ENCODE measurements at places on chromosomes 3 and 15.
A peak's percentile ranks its signal among the peaks of the same experiment; 100 is the strongest.

- DNase-seq: peak; percentile 71
These were observed 19.8 kb downstream of the LARP6 start for GRCh38 chr15:70833861-70834765.

DNA sequence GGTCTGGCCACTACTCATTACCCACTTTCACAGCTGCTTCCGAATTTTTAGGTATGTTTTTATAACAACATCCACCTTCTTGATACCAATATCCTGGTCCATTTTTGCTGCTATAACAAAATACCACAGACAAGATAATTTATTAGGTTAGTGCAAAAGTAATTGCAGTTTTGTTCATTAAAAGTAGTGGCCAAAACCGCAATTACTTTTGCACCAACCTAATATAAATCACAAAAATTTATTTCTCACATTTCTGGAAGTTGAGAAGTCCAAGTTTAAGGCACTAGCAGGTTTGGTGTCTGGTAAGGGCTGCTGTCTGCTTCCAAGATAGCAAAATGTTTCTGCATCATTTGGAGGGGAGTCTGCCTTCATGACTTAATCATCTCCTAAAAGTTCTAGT lies 624.7 kb upstream of the ALCAM start:
- no peak for DNase-seq

DNA sequence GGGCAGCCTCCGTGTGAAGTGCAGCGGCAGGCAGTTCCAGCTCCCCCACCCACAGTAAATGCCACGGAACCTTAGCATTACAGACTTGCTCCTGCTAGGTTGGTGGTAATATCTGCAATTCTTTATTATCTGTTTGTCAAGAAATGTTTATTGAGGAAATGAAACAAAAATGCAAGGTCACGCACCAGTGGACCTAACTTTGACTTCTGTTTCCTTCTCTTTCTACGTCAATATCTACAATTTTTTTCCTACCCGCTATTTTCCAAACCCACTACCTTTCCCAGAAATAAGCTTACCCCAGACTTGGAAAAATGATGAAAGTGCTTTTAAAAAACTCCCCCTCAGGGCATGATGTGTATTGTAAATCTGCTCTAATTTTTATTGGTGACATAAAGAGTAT lies 18.9 kb downstream of the ILDR1 start:
- no peak for DNase-seq

- no peak for DNase-seq
These were observed 19.1 kb upstream of the EPB42 start for GRCh38 chr15:43239732-43240491.

DNA sequence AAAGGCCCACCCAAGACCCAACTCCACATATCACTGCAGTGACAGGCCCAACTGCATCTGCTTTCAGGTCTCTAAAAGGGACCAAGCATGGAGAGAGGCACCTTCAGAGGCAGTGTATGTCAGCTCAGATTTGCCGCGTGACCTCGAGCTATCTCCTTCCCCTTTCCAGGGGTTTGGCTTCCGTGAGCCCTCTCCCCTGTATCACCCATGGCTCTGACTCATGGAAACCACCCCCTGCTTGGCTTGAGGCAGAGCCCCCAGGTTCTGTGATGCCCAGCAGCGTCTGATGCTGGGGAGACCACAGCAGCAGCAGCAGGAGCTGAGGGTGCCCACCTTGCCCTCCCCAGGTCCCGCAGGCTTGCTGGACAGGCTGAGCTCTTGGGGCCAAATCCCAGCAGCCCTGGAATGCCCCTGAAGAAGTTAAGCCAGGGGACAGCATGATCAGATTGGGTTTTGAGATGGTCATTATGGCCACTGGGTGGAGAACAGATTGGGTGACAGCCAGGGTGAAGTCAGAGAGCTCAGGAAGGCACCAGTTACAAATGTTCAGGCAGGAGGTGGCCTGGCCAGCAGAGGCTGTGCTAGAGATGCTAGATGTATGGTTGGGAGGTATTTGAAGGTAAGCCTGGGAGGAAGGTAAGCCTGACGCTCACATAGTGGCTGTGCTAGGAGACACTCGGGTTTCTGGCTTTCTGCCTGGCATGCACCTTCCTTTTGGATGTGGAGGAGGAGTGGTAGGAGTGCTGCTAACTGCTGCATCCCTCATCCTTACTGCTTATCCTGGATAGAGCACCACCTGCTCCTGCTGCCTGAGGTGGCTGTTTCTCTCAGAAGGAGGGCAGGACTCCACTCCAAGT lies 42.9 kb downstream of the FGD5 start:
- no peak for DNase-seq

DNA sequence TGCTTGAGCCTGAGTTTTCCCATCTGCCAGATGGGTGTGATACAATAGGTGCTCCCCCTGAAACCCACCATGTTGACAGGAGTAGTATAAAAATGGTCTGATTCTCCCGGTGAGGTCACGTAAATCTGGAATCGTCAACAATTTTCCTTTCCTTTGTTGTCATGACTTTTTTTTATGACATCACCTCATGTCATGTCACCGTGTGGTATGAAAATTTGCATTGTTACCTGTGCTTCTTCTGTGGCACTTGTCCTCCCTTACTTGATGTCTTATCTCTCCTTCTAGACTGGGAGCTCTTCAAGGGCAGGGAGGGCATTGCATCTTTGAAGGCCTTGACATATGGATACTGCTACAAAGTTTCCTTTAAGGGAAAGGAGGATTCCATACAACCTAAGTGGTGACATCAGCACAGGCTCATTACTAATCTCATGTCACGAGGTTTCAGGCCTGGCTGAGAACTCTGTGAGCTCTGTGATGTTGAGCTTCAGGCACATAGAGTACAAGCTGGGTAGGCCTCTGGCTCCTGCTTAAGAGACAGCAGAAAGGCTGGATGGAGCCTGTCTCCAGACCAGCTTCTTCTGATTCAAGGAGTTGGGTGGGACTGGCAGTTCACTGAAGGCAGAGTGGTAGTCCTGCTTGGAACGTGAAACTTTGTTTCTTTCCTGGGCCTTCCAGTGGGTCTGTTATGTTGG lies 66.3 kb downstream of the LPP start:
- DNase-seq: no peak

DNA sequence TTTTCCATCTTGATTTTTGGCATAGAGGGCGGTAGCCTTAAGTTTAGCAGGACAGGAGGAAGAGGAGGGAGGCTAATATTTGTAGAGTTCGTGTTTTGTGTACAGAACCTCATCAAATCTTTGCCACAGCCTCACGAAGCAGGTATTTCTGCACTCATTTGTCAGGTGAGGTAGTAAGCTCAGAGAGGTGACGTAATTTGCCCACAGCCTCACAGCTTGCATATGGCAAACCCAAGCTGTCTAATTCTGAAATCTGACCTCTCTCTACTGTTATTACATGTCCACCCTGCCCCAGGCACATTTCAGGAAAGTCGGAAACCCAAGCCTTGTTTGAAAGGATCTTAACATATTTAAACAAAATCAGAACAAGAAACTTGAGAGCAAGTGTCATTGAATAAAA lies 91.1 kb upstream of the TPM1 start:
- no peak for DNase-seq

DNA sequence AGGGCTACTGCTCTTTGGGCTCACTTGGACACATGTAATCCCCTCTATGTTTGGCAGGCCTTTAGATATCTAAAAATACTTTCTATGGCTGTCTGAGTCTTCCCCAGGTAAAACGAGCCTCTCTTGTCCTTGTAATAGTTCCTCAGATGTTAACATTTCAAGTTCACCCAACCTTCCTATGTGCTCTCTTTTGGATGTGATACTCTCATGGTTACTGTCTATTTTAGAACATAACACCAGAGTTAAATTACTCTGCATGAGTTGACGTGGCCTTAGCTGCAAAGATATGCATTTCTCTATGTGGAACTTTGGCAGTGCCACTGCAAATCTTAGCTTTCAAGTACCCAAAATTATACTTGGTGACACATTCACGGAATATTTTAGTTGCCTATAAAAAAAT lies 31.9 kb upstream of the CSPG5 start:
- DNase-seq: no peak

GRCh38 chr3:188154014-188154808 lies at the start of gene LPP:
TSS of gene LPP (plus strand) at chr3:188154157. CDS start at chr3:188406121, 251,964 bp downstream.
- peak; percentile 58 for DNase-seq

DNA sequence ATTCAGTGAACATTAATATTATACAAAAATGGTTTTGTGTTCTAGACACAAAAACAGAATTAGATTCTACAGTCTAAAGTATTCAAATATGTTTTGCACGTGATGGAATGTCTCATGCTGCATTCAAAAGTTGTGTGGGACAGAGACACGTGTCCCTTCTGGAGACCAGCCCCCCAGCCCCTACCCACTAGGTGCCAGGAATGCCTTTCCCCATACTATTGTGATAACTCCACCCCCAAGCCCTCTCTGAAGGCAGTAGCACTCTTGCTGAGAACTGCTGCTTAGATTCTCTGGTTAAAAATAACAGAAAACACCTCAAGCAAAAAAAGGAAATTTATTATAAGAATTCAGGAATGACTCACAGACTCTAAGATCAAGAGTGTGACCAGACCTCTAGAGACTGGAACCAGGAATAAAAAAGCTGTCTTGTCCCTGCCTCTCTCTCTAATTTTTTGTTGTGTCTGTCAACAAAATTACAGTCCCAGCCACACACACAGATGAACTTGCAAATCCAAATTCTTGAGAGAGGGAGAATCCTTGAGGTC lies 57.7 kb downstream of the PXYLP1 start:
- no peak for DNase-seq

GRCh38 chr3:59734061-59734460 lies 684.2 kb upstream of the CFAP20DC start:
- DNase-seq: no peak

GRCh38 chr3:98768961-98769360 lies 5.8 kb downstream of the ST3GAL6 start:
- DNase-seq: no peak

- no peak for DNase-seq
These were observed 95.5 kb downstream of the ST6GAL1 start for GRCh38 chr3:187025656-187026316.

DNA sequence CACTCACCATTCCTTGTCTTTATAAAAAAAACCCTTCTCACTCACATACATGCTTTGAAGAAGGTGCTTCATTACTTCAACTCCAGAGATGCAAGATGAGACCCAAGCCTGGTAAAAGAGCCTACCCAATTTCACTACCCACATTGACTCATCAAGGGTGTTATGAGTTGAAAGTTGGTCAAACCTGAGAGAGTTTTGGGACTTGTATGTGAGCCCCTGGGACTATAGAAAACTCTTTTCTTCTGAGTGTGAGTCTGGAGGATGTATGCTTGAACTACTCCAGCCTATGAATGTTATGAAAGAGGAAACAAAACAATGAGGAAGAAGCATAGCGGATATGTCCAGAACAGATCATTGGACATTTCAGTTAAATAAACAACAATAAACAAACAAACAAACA lies 106.5 kb upstream of the SATB1 start:
- DNase-seq: no peak

DNA sequence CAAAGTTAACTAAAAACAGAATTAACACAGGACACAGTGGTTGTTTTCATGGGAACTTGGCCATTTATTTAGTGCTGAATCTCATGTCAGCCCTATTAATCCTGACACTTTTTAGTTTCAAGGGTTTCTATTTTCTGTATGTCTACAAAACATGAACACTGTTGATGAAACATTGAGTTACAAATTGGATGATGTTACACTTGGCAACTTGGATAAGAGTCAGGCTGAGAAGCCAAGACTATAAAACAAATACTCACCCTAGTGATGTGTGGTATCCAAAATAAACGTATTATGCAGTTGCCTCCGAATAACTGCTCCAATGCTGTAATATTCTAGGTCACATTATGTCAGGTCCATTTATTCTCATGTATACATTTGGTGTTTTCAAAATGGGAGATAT lies 349.6 kb downstream of the ZIC1 start:
- DNase-seq: no peak

- DNase-seq: no peak
These were observed 8.4 kb upstream of the PPP1R2 start for GRCh38 chr3:195551381-195551978.

DNA sequence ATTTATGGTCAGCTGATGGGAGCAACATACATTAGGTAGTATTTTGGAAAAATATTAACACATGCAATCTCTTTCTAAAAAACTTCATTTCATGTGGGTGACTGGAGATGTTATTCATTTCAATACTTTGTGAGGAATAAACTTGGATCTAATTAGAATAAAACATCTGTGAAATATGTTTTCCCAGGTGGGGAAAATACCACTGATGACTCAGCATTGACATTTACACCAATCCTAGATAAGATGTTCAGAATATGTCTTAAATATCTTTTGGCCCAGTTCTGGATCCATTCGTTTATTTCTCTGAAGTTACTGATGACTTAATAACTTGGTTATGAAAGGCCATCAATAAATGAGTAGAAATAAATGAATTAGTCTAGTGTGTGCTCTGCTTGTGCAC lies 247.6 kb downstream of the CHST2 start:
- DNase-seq: no peak

DNA sequence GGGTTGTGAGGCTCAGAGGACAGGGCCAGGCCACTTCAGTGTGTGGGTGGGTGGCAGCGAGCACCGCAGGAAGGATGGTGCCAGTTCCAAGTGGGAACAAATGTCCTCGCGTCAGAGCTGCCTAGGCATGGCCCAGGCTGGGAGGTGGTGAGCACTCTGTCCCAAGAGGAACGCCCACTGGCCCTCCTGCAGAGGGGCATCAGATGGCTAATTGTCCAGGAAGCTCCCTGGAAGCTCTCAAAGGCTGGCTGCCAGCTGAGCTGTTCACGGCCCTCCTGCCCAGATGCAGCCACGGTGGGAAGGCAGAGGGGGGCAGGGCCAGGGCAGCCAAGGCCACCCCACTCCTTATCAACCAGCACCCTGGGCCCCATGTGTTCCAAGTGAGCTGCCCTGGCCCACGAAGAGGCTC lies 55.2 kb downstream of the IQSEC1 start:
- DNase-seq: no peak

- DNase-seq: no peak
These were observed 136.5 kb downstream of the TPRA1 start for GRCh38 chr3:127454051-127454450.

- DNase-seq: no peak
These were observed 152.4 kb downstream of the LEKR1 start for GRCh38 chr3:156978481-156978961.

GRCh38 chr3:167469381-167469780 lies 4.5 kb downstream of the SERPINI2 start:
- DNase-seq: no peak

- DNase-seq: no peak
These were observed 23.5 kb downstream of the TSEN2 start for GRCh38 chr3:12507591-12508281.

DNA sequence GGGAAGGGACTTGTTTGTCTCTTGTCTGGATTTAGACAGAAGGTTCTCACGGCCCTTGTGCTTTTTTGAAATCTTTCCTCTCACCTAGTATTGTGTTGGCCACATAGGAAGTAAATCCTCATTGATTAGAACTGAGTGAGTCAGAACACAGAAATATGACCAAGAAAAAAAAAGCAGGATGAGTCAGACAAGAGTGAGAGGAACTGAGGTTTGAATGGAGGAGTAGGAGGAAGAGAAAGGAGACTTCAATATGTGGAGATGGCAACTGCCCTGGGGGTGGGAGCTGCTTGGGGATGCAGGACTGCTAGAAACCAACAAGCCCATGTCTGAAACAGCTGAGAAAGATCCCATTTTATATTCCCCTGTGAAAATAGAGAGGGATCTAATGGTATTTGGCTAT lies 194.1 kb upstream of the ZBTB20 start:
- no peak for DNase-seq

GRCh38 chr3:154113609-154114008 lies 7.6 kb upstream of the ARHGEF26 start:
- no peak for DNase-seq
